ENCODE measurements at places on chromosomes 6 and 20.

DNA sequence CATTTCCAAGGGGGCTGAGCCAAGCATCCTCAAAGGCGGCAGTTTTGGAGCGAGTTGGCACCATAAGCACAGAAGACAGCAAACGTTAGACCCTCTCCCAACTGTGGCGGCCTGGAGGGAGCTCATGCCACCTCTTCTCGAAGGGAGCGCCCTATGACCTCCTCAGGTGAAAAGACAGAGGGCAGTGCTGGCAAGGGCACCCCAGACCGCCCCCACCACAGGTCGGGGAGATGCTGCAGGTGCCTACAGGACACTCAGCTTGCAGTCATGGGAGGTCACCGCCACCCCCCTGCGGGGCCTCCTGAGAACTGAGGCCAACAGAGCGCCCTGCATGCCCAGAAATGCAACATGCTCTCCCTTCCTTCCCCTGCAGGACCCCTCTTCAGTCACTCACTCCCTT lies 45.1 kb upstream of the BHLHE23 start:
- no peak for DNase-seq

- no peak for DNase-seq
Observed at GRCh38 chr6:158655569-158656450, 6.0 kb downstream of the SYTL3 start.

GRCh38 chr6:25107218-25107617 lies 171.5 kb upstream of the RIPOR2 start:
- no peak for DNase-seq

GRCh38 chr6:156851454-156851921 lies 74.3 kb downstream of the ARID1B start:
- DNase-seq, result no peak

- DNase-seq, result no peak
Observed at GRCh38 chr6:133594652-133595110, 294.2 kb upstream of the TCF21 start.

DNA sequence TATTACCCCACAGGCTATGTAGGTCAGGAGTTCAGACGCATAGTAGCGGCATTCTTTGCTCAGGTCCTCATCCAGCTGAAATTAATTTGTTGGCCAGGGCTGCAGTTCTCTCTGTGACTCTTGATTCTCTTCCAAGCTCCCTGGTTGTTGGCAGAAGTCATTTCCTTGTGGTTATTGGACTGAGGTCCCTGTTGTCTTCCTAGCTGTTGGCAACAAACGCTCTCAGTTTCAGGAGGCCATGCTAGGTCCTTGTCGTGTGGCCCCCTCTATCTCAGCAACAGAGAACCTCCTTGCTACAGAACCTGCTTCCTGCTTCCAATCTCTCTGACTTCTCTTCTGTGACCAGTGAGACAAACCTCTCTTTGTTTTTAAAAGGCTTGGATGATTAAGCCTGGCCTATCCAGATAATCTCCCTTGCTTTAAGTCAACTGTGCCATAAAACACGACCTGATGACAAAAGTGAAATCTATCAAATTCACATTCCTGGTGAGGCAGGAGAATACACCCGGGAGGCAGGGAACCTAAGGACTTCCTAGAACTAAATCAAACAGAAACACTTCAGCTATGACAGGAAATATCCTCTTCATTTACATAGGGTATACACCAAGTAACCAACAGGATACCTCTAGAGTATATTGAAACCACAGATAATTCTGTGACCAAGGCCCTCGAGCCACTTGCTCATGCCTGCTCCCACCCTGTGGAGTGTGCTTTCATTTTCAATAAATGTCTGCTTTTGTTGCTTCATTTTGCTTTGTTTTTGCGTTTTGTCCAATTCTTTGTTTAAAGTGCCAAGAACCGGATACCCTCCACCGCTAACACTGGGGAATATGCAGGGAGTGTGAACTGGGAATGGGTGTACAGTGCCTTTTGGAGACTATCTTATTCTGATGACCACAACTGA lies 196.0 kb downstream of the BTBD3 start:
- no peak for DNase-seq

DNA sequence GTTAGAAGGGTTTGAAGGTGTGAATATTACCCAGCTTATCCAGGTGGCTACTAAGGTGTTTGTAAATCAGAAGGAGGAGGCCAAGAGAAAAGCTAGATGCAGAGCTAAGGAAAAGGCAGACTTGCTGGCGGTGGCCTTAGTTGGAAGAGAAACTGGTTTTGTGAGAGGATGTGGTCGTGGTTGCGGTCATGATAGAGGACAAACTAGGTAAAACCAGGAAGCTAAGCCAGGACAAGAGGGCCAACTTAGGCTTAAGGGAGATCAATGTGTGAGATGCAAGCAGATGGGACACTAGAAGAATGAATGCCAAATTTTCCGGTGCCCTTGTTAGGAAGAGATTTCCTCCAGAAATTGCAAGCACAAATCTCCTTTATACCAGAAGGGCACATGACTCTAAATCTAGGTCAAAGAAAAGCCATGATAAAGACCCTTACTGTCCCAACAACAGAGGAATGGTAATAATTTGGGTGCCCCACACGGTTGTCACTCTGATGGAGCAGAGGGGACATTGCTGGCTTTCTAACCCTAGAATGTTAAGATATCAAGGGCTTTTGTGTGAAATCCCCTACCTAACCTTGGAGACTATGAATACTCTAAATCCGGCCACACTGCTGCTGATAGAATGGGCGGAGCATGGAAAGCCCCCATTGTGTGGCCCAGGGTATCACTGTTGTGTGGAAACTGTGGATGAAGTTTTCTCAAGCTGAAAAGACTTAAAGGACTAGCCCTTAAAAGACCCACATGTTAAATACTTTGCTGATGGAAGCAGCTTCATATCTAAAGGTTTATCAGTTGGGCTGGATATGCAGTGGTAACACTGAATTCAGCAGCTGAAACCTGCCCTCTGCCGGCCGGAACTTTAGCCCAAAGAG lies 7.8 kb downstream of the IL22RA2 start:
- DNase-seq, result no peak

GRCh38 chr6:151637814-151638213 lies 144.0 kb downstream of the CCDC170 start:
- DNase-seq, result no peak

- DNase-seq, result no peak
Observed at GRCh38 chr20:44678242-44678641, 26.7 kb upstream of the ADA start.

DNA sequence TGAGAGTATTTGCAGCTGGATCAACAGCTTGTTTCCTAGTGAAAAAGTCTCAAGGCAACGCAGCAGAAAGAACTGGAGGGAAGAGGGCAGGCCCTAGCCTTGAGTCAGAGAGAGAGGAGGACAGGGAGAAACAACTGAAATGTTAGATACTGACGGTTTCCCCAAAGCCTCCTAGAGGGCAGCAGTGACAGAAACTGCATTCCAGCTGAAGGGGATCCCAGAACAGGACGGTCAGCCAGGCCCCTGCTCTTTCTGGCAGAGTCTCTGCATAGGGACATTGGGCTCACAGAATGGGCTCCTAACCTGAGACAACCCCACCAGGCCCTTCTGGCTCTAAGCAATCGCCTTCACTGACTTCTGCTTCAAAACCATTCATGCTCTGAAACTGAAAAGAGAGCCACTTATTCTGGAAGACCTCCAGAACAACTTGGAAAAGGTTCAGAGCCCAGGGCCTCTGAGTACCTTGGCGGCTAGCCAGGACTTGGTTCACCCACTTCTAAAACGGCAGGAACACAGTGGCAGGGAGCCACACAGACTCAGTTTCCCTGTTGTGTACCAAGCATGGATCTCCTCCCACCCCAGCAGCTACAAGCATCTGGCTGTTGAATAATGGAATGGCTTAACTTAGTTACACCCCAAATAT lies 72.9 kb downstream of the PSMB1 start:
- no peak for DNase-seq

- DNase-seq, result no peak
Observed at GRCh38 chr6:155090166-155090565, 95.1 kb downstream of the TIAM2 start.

- no peak for DNase-seq
Observed at GRCh38 chr20:61120595-61121515, 131.2 kb upstream of the CDH4 start.

- DNase-seq, result no peak
Observed at GRCh38 chr6:153590411-153590810, 448.6 kb upstream of the OPRM1 start.

GRCh38 chr20:62702895-62703852 lies 5.5 kb upstream of the NTSR1 start:
- no peak for DNase-seq

DNA sequence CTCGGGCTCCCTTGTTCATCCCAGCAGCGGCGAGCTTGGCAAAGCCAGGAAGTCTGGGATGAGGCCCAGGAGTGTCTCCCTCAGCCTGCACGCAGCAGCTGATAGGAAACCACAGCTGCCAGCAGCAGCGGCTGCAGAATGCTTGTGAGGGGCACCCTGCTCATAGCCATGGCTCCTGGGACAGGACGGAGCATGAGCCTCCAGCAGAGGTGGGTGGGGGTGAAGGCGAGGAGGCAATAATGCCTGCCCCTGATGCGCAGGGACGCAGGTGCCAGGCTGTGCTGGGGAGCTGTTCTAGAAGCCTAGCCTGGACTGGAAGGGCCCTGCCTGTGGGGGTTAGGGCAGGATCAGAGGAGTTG lies 157.9 kb downstream of the CD83 start:
- no peak for DNase-seq

DNA sequence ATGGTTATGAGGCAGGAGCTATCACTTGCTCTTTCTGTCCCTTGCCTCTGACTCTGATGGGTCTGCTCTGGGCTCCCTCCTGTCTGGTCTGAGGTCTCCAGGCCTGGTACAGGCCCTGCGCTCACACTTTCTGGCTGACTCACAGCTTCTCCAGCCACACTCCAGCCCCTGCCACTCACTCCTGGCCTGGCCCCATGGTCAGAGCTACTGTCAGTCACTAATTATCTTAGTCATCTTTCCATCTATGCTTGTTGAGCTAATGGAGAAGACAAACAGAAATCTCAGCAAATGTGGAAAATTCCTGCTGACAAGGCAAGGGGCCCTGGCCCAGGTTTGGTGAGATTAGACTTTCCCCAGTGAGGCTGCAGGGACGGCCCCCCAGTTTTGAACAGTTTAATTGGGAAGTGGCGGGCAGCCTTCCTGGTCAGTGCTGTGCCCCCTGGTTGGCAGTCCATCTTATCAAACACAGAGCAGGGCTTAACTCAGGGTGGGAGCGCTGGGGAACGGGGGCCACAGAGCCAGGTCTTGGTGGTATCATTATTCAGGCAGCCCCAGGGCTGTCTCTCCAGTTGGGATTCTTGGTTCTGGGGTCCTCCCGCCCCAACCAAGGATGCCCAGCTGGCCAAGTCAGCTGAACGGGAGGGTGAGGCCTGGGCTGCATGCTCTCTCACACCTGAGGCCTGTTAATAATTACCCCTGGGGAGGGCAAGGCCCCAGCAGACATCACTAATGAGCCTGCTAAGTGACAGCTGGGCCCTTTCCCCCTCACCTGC lies 63.4 kb downstream of the VEGFA start:
- DNase-seq, result no peak

- DNase-seq, result no peak
Observed at GRCh38 chr6:29828471-29828797, 809 bp downstream of the HLA-G start.

- peak; percentile 55 for DNase-seq
Observed at GRCh38 chr6:52407467-52407866, 12.7 kb upstream of the EFHC1 start.

GRCh38 chr6:20802596-20802995 lies 268.3 kb downstream of the CDKAL1 start:
- DNase-seq, result no peak

GRCh38 chr6:125913145-125913544 lies 43.4 kb upstream of the HINT3 start:
- DNase-seq, result no peak

- no peak for DNase-seq
Observed at GRCh38 chr20:22217712-22218352, 366.5 kb downstream of the FOXA2 start.

DNA sequence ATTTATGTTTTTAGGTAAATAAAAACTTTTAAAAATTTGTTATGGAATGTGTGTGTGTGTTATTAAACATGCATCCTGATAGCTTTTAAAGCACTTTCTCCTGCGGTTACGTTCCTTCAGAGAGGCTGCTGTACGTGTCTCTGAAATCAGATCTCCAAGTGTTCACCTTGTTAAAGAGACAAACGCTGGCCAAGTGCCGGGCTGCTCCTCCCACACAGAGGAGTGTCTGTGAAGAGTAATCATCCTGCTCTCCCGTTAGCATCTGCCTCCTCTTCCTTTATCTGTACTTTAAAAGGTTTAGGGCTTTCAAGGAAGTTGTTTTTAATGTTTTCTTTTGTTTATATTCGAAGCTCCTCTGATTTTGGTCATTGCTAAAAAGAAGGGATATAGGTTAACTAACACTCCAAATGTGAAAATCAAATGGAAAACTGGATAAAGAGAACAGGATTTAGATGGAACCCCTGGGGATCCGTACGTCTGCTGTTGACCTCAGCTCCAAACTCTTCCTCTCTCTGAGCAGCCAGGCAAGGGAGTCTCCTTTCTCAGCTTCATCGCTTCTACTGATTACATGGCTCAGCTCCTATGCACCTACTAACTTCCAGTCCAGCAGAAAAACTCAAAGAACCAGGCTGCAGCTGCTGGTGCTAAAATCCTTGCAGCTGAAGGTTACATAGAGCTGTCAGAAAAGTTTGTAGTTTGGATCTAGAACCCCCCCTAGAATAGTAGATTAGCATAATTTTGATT lies 20.0 kb downstream of the IRF4 start:
- no peak for DNase-seq

GRCh38 chr6:134238960-134239795 lies 78.7 kb downstream of the SGK1 start:
- no peak for DNase-seq

- DNase-seq, result no peak
Observed at GRCh38 chr6:15257357-15258132, 11.7 kb downstream of the JARID2 start.

DNA sequence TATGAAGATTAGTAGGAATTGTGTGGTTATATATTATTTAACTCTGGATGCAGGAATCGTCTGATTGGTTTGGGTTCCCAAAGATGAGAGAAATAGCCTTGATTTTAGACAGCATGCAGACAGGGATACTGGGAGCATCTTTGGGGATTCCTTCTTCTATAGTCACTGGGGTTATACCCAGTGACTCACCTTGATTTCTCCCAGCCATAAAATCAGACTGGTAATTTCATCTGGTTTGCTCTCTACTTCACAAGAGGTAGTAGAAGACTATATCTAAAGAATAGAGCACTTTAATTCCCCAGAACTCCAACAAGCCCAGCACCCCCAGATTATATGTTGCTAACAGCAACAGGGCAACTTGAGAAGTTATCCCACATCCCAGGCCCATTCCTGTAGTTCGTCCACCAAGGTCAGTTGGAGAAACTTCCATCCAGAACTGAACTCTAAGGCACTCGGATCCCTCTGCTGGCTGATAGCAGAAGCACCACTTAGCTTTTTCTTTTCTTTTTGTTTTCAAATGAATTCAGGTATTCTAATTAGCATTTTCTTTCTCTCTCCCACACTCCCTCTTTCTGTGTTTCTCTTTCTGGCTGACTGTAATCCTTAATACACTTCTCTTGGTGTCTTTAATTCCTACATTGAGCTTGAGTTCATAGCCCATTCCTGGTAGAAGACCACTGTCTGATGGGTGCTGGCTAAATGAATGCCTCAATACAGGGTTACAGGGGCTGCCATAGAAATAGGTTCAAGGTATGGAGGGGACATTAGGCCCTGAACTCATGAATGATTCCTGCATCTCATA lies 20.4 kb upstream of the EFHC1 start:
- peak; percentile 59 for DNase-seq

GRCh38 chr6:84062519-84063154 lies 29.1 kb downstream of the MRAP2 start:
- DNase-seq, result no peak

GRCh38 chr6:3287308-3287707 lies 28.6 kb downstream of the PSMG4 start:
- DNase-seq, result no peak

- DNase-seq, result no peak
Observed at GRCh38 chr6:18491308-18492045, 104.3 kb downstream of the RNF144B start.
